ENCODE measurements at places on chromosomes 7 and 10.

DNA sequence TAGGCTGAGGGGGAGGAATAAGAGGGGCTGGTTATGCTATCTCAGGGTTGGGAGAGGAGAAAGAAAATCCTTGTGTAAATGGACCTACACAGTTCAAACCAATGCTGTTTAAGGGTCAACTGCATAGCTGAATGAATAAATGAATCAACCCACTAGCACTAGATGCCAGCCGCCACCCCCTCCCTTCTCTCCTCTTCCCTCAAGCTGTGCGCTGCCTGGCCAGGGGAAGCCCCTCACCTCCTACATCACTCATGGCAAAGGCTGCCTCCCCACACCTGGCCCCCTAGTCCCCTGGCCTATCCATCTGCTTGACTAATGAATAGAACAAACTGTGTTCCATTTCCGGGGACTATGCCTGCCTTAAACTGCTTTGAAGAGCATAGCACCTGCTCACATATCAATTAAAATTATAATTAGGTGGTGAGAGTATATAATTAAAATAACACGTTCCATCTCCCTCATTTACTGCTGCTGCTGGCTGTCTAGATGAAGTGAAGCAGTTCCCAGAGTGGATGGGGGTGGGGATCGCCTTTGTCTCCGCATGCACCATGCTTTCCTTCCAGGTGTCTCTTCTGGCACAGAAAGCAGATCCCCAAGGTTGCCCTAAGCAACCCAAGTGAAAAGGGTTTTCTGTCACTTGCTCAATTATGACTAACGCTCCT is 32.6 kb downstream of the GRID1 start:
- DNase-seq, result no peak

DNA sequence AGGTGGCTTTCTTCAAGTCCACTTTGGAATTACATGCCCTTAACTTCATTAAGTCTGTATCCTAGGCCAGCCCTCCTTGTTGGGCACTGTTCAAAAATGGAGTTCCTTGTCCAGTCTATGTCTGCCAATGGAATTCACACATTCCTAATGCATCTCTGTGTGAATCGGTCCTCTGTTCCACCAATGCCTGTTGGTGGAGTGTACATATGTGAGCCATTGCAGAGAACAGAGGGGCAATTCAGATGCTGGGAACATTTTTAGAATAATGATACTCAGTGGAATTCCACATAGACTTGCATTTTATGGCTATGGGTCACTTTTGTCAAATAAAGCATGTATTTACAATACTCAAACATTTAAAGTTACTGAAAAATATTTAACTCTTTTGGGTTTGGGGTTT is 108.3 kb downstream of the COL28A1 start:
- no peak for DNase-seq

GRCh38 chr10:23754179-23754578 is 315.3 kb downstream of the OTUD1 start:
- no peak for DNase-seq

GRCh38 chr7:140041659-140042385 is 20.9 kb downstream of the PARP12 start:
- DNase-seq, result no peak

DNA sequence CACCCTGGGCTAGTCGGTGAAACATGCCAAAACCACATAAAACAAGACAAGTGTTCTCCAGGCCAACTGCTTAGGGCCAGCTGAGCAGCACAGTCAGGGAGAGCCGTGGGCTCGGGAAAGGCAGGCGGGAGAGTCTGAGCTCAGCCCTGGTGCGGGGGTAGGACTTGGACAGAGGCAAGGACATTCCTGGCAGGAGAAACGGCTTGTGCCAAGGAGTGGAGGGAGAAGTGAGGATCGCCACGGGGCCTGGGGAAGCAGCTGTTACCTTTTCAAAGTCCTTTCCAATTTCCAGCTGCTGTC is 4.2 kb downstream of the ELN start:
- no peak for DNase-seq

DNA sequence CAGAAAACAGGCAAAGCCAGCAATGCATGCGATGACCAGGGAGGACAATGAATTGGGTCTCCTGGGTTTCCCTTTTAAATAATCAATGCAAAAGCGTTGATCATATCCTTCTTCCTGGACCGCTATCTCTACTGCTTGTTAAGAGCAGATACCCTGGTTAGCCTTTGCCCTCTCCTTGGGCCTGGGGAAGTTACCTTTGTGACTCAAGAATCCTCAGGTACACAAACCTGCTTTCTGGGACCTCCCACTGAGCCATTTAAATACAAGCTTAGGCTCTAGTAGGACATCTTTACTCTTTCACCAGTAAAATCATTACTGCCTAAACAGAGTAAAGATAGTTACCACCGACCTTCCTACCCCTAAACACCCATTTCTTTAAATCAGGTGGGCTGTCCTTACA is 173.9 kb downstream of the WNT2 start:
- DNase-seq, result no peak
